ENCODE measurements at places on chromosomes 3 and 15.

GRCh38 chr3:11668243-11669235 lies 24.8 kb upstream of the VGLL4 start:
- DNase-seq, result no peak

DNA sequence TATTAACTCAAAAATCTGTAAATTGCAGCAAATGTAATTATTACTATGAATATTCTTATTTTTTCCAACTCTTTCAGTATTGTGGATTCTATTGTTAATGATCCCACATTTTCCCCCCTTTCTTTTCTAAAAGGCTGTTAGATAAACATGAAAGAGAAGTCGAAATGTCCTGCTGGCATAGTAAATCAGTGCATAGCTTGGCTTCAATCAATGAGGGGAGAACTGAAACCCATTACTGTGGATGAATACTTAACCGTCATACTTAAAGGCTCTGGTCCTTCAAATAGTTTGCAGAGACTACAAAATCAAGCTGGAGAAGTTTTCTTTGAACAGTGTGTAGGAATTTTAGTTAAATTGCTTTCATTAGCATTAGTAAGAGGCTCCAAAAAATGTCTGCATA lies 667.9 kb downstream of the CADM2 start:
- no peak for DNase-seq

DNA sequence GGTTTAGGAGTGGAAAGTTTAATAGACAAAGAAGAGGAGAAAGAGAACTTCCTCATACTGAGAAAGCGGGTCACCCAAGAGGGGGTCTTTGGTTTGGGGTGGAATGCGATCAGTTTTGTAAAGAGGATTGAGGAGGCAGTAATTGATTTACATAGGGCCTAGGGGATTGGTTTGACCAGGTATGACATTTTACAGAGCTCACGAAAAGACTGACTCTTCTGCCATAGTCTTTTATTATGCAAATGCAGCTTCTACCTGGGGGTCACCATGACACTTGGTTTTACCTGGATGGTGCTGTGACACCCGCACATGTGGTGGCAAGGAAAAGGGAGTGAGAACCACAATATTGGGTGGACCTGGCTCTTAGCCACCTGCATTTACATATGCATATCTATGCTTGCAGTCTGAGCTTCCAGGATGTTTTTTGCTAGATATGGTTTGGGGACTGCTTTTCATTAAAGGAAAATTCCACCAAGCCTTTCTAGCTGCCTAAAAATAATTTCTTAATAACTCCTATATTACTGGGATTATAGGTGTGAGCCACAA lies 6.9 kb upstream of the NME9 start:
- DNase-seq, result no peak

DNA sequence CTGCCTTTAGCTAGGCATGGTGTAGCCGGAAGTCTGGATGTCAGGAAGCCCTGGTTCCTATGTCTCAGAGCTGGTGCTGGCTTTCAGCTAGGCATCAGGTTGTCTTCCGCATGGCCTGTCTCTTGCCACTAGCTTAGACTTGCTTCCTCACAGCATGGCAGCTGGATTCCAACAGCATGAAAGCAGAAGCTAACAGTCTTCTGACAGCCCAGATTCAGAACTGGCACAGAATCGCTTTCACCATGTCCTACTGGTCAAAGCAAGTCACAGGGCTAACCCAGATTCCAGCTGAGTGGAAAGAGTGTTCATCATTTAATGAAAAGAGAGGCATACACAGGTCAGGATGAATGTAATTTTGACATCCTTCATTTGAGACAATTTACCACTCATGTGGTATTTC lies 1050.5 kb downstream of the ROBO2 start:
- no peak for DNase-seq

DNA sequence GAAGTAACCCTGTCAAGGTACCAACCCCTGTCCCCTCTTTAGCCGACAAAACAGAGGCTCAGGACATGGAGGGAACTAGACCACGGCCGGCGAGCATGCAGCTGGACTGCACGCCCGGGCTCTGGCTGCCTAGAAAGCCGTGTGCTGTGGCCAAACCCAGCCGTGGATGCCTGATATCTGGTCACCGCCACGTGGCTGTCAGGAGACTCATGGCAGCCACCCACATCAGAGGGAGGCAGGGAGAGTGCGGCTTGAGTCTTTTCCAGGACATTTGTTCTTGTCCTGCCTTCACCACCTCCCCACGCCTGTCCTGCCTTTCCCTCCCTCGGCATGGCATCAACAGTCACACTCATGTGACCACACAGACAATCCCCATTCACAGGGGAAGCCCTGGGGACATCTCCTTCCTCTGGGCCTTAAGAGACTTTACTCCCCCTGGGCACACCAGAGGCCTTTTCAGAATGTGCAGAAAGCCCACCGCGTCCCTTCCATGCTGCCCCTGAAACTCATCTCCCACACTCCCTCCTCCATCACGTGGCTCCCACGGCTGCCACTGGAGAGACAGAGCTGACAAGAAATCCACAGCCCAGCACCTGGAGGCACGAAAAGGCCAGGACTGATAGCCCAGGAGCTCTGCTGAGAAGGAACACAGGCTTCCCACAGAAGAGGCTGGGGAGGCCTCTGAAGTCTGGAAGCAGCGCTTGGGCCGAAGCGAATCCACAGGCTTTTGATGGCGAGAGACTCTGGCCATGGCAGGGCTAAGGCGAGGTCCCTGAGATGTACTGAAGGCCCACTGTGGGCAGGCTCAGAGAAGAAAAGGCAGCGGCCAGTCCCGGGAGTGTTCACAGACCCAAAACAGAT lies 71.2 kb upstream of the IQSEC1 start:
- no peak for DNase-seq

DNA sequence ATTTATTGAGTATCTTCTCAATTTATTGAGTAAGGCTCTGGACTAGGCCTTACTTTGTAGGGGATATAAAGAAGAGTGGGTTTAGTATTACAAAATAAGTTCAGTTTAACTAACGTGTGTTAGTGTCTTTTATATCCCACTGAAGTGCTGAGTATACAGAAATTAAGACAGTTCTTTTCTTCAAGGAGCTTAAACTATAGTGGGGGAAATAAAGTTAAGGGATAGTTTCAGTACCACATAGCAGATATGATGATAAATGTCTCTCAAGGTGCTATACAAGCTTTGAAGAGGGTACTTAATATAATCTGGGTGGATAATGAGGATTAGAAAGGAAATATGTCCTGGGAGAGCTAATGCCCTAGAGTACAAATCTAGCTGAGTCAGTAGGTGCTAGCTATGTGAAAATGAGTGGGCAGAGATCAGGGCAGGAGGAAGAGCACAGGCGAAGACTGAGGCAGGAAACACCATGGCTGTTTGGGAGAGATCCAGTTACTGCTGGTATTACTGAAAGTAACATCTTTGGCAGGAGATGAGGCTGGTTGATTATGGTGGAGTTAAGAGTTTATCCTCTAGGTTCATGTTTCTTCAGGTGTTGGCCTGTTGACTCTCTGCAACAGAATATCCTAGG lies 46.0 kb downstream of the TEX9 start:
- DNase-seq, result no peak

Data from activated T-helper 1 cell treated with anti-CD3 and anti-CD28 coated beads, Interleukin-2, amount 50 U/mL, for 16 hours (primary cell).